BJ (cell line): ENCODE measurements at places on chromosomes 6 and 20. TPM values are rescaled to one million over a fixed set of nuclear protein-coding genes. Genes with fewer than 3 reads are reported as not detected.

GRCh38 chr20:13567663-13568062, 71.1 kb downstream of the TASP1 start:
- DNase-seq, result no peak

- peak; percentile 49 for DNase-seq
These were observed 315.1 kb downstream of the UBE3D start for GRCh38 chr6:82750556-82750955.

GRCh38 chr6:44920952-44921491, 407.1 kb upstream of the RUNX2 start:
- no peak for DNase-seq

DNA sequence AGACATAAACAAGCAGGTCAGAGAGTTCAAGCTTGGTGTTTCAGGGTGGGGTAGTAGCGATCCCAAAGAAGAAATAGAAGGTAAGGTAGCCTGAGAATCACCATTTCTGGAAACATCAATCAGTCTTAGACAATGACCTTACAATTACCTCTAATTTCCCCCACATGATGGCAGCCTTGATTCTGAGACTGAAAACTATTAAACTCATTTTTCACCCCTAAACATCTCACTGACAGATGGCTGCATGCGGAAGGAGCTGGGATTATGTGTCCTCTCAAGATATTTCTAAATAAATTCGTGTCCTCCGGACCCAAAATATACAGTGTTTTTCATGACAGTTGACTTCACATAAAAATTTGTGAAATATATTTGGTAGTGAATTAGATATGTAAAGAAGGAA, 61.0 kb downstream of the KIF6 start:
- DNase-seq, result no peak

- no peak for DNase-seq
These were observed 43.1 kb upstream of the PHACTR3 start for GRCh38 chr20:59561228-59561605.

DNA sequence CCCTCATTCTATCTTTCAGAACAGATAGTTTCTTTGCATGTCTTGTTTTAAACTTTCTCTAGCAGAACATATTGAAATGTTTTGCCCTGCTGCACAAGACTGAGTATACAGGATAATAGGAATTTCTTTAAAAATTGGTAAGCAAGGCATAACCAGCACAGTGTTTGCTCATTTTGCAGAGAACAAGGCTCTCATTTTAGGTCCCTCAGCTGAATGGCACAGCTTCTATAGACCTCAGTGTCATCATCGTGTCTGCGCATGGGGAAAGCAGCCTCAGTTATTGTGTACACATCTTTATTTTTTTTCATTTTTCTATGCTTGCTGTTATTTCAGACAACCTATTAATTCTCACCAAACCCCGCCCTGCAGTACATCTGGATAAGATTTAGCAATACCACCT, 35.7 kb downstream of the TTI1 start:
- no peak for DNase-seq

GRCh38 chr6:90293319-90293953, 3.2 kb downstream of the BACH2 start:
- DNase-seq, result no peak

Gene DCBLD1
- polyA plus RNA-seq, result 30.1 and 42.1 TPM in 2 replicates

DNA sequence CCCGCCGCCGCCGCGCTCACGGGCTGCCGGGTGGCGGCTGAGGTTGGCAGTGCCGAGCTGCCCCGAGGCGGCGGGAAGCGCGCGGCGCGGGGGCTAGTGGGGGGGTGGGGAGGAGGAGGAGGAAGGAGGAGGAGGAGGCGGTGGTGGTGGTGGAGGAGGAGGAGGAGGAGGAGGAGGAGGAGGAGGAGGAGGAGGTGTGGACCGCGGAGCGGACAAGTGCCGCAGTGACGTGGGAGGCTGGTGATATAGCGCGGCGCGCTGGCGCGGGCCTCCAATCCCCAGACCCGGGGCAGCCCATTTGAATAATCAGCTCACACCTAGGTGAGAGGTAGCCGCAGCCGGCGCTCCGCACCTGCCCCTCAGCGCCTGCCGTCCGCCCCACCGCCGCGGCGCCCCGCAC, at the start of gene FOXA2:
TSS of gene FOXA2 (minus strand) at position 51 of the 400 bp plus-strand sequence. CDS start 294 bp downstream, outside the sequence.
- DNase-seq, result no peak

DNA sequence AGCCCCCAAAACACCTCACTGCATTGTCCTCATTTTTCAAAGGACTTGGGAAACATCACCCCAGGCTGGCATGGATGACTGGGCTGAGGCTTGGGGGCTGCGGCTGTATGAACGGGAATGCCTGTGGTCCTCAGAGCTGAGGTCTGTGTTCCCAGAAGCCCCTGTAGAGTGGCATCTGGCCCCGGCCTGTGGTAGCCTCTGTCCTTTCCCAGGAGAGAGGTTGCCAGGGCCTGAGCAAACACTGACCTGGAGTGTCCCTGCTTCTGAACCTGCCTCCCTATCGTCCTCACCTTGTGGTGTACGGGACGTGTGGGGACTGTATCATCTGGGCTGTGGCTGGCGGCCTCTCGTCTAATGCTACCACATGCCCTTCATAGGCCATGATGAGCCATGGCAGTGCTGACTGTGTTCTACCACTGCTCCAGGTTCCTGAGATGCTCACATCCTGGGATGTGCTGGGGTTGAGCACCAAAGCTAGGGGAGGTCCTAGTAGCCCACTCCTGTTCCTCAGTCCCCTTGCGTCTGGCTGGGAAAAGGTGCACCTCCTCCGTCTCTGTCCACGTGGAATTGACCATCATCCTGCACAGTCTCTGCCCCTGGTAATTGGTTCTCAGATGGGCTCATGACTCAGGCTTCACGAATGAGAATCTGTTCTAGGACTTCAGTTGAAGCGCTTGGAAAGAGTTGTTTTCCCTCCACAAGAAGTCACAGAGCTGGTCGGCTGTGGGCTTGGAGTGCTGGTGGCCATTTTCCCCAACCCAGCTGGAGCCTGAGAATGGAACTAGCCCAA, 27.6 kb downstream of the PHACTR3 start:
- no peak for DNase-seq

GRCh38 chr20:29878281-29878741, 1379.2 kb upstream of the DEFB115 start:
- DNase-seq, result no peak

GRCh38 chr6:53066874-53067706, 1.9 kb downstream of the FBXO9 start:
- DNase-seq, result no peak

DNA sequence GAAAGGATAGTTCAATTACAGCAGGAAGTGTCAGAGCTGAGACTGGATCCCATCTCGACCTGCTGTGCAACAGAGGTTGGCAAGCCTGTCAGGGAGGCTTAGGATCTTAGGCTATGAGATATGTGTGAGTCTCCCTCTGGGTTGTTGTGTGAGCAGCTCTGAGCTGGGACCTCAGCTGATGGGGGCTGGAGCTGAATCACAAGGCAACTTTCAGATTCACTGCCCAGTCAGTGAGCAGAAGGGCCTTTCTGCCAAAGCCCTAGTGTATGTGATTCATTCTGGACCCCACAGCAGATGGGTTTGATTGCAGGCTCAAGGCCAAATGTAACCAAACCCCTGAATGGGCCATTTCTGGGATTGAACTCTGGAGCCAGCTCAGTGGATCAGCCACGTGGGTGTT, 4.5 kb downstream of the PI3 start:
- DNase-seq, result no peak

DNA sequence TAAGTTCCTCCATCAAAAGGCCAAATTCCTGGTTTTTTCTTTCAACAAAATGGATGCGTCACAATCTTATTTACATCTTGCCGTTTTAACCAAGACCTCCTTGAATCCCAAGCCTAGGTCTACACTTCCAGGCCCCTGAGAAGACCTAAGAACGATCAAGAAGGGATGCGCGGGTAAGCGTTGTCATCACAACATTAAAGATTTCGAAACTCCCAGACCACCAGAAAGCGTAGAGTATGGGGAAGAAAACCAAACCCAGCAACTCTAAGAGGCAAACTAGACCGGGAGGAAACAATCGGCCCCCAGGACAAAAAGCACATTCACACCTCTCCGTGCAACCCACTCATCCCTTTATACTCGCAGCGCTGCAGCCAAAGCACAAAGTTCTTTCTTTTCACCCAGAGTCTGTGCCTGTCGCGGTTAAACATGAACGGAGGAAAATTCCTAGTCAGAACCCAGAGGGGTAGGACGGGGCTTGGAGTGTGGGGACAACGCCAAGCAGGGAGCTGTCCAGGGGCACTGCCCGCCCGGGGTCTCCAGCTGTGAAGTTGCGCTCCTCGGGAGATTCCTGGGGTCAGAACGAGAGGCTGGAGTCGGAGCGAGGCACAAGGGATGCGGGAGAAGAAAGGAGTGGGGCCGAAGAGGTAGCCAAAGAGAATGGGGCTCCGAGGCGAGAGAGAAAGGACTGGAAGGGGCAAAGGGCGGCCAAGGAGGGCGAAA, 725 bp downstream of the OSER1 start:
- DNase-seq, result no peak

- DNase-seq, result no peak
These were observed 129.0 kb downstream of the MMS22L start for GRCh38 chr6:97154015-97154414.

Gene NR2E1
- not detected in 2 replicates for polyA plus RNA-seq
